GM23248 (cell line): ENCODE measurements at places on chromosomes 3 and 15.

- peak; percentile 98 for DNase-seq
These were observed at the start of gene GTF2A2 for GRCh38 chr15:59656897-59657634. TSS of gene GTF2A2 (minus strand) at chr15:59657515. CDS start at chr15:59652277, 5,238 bp downstream.

- DNase-seq: no peak
These were observed 64.9 kb downstream of the DPH6 start for GRCh38 chr15:35481064-35481463.

DNA sequence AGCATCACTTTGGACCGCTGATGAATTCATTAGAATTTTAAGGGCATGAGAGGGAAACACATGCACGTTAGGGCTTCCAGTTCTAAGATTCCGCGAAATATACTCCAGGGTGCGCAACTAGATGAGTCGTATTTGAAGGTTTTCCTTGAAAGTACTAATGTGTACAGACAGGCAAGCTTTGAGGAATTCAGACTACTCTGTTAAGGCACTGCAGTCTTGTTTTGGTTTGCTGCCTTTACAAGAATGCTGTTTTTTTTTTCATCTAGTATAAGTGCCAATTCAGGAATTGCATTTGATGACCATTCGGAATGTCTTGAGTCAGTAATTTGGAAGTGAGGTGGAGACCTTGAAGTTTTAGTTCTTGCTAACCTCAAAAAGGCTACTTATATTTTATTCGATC, 19.1 kb downstream of the TRNT1 start:
- peak; percentile 24 for DNase-seq

DNA sequence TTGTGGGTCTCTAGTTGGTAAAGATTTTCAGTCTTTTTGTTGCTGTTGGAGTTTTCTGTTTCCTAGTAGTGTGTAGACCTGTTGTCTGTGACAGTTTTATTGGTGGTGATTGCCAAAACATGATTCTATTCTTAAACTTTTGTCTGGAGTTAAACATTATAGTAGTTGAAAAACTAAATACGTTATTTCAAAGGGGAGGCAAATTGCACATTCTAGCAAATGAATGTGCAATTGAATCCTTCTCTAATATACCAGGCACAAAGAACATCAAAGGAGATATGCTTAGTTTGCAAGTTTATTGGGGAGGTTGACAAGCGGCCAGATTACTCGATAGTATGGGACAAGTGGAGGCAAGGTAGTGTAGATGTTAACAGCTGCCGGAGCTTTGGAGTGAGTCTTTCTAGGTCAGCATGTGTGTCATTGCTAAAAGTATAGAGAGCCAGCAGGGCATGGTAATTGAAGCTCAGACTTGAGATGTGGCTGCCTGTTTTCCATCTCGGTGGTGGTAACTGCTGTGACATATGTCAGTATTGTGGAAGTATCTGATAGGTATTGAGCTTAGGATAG, 20.6 kb downstream of the CHD2 start:
- DNase-seq: peak; percentile 45

GRCh38 chr15:80437334-80437891, 33.2 kb downstream of the ARNT2 start:
- no peak for DNase-seq

DNA sequence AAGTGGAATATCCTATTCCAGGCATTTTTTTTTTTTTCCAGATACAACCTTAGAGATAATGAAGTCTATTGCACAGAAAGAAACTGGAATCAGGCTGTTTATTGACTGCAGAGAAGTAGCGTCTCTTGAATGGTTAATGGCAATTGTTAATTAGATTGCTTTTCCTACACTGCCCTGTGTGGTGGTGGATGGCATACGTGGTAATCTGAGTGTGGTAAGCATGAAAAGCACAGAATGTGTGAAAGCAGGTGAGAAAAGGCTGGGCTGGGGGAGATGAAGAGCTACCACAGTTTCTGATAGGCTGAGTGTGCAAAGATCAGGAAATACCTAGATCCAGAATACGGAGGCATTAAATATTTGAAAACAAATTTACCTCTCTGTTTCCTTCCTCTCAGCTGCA, 486.3 kb upstream of the TBL1XR1 start:
- no peak for DNase-seq

GRCh38 chr15:98844261-98844660, 163.3 kb downstream of the PGPEP1L start:
- no peak for DNase-seq

- peak; percentile 100 for DNase-seq
These were observed 123.0 kb upstream of the SPRED1 start for GRCh38 chr15:38129531-38130204.

- no peak for DNase-seq
These were observed 124.2 kb downstream of the TMCO5A start for GRCh38 chr15:38058596-38059075.

DNA sequence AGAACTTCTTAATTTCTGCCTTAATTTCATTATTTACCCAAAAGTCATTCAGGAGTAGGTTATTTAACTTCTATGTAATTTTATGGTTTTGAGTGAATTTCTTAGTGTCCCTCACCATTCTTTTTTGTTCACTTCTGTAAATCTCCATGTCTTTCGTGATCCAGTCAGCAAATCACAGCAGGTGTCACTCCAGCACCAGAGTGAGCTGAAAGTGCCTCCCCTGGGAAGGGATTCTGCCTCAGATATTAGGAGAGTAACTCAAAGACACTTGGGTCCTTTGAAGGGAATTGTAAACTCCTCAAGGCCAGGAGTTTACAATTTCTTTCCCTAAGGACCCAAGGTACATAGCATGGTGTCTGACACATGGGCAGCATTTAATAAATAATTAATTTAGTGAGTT, 207.6 kb upstream of the AZI2 start:
- DNase-seq: no peak

GRCh38 chr15:80638553-80639167, 56.5 kb upstream of the ABHD17C start:
- DNase-seq: no peak

GRCh38 chr15:64642875-64643274, 132.5 kb downstream of the RBPMS2 start:
- DNase-seq: no peak

- no peak for DNase-seq
These were observed 1.4 kb downstream of the CYFIP1 start for GRCh38 chr15:22978691-22979237.
